Natural killer cell (primary cell): ENCODE measurements at places on chromosomes 7 and 10. TPM values are rescaled to one million over a fixed set of nuclear protein-coding genes. Genes with fewer than 3 reads are reported as not detected.

DNA sequence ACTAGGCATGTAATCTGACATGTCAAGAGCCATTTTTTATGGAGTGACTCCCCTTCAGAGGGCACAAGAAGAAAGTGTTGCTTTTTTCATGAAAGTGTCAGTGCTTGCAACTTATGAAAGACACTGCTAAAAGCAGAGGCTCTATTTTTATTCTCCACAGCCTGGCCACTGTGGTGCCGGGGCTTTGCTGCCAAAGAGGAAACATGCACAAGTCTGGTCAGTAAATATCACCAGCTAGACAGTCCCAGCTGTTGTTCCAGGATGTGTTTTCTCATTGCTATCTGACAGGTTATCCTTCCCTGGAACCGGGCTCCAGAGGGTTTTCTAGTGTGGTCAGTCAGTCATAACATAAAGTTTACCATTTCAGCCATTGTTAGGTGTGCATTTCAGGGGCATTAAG is 180.7 kb upstream of the PITRM1 start:
- H3K27me3 ChIP-seq = no peaks in the 10 kb centered on the region
- no peaks in the 10 kb centered on the region for H3K36me3 ChIP-seq
- H3K27ac ChIP-seq = no peak overlapping the region
- DNase-seq = no peak
- no peaks in the 10 kb centered on the region for H3K4me1 ChIP-seq

GRCh38 chr7:94392393-94392786 is 2.3 kb upstream of the COL1A2 start:
- H3K27ac ChIP-seq = no peak overlapping the region
- H3K36me3 ChIP-seq = no peaks in the 10 kb centered on the region
- H3K27me3 ChIP-seq = peaks cover 10% of the 10 kb centered on the region
- DNase-seq = no peak

- H3K36me3 ChIP-seq = no peaks in the 10 kb centered on the region
- no peak for DNase-seq
- no peak overlapping the region for H3K27ac ChIP-seq
- H3K27me3 ChIP-seq = no peaks in the 10 kb centered on the region
- no peak overlapping the region for H3K4me3 ChIP-seq
Measured at GRCh38 chr10:82144153-82144552, 269.2 kb downstream of the NRG3 start.

GRCh38 chr10:10598297-10598696 is 419.4 kb upstream of the CELF2 start:
- H3K27me3 ChIP-seq = no peaks in the 10 kb centered on the region
- H3K36me3 ChIP-seq = no peaks in the 10 kb centered on the region
- no peak overlapping the region for H3K4me3 ChIP-seq
- no peak for DNase-seq
- no peaks in the 10 kb centered on the region for H3K4me1 ChIP-seq
- no peak overlapping the region for H3K27ac ChIP-seq

DNA sequence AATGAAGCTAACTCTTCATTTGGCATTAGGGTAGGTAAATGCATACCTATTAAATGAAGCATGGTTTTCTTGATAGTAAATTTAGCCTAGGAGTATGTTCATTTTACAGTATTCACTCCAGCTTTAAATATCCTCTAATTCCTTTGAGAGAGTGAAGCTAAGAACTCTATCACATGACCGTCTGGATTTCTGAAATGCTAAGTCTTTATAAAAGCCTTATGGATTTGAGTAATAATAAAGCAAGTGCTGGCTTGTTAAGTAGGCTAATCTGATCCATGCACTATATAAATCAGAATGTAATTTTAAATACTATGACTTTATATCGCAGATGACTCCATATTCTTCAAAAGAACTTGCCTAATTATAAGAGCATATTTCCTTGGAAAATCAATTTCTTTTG is 64.8 kb downstream of the REEP3 start:
- H3K4me1 ChIP-seq = no peaks in the 10 kb centered on the region
- no peaks in the 10 kb centered on the region for H3K27me3 ChIP-seq
- no peak overlapping the region for H3K4me3 ChIP-seq

DNA sequence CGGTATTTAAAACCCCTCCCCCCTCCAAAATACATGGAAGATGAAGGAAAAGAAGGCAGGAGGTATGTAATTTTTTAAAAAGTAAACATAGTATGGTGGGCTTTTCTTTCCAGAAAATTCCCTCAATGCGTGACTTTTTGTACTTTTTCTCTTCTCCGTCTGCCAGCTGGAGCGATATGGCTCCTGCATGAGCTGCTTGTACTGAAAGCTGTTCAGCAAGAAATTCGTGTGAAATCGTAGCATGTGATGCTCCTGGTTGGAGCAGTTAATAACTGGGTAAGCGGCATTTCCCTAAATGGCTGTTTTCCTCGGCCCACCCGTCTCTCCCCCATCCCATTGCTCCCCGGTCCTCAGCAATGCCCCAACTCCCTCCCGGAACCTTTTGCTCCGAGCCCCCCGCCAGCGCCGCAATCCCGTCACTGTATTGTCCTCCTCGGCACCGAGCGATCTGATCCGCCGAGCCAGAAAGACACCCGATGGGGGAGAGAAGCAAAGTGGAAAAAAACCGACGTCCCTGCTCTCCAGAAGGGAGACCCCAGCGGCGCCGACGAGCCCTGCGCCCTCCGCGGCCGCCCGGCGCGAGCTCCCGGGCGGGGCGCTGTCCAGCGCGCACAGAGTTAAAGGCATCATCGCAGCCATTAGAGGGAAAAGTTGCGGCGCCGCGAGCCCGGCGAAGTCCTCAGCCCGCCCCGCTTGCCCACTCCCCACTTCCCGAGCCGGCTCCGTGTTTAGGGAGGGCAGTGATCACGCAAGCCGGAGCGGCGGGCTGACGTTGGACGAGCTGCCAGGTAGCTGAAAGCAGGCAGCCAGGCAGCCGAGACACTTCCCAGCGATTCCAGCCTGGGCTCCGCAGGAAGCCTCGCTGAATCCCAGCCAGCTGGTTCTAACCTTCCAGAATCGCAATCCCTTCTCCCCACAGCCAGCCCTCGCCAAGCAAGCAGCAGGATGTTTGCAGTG is at the start of gene VSTM2A:
TSS of gene VSTM2A (plus strand) at position 707 of the 957 bp plus-strand sequence. CDS start 356 bp downstream, outside the sequence.
- DNase-seq = no peak
- no peak within 1 kb of the TSS for H3K27ac ChIP-seq
- no peak within 1 kb of the TSS for H3K4me3 ChIP-seq
- no peaks in the 10 kb centered on the region for H3K4me1 ChIP-seq
- H3K36me3 ChIP-seq = no peaks in the 10 kb centered on the region

DNA sequence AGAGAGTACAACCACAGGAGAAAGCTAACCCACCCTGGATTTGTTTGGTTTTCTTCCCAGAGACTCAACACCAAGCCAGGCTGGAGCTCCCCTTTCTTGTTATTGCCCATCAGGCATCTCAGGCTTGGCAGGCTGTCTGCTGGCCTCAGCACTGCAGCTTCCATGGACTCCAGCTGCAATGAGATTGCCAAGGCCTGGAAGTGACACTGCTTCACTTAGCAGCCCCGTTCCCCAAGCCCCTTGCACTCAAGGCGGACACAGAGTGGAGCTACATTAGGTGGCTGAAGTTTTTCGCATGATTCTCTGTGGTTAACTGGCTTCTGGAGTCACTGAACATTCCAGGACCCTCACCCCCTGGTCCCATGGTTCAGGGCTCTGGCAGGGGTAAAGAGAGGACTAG is 163.1 kb upstream of the GDF10 start:
- H3K27ac ChIP-seq = no peak overlapping the region
- H3K27me3 ChIP-seq = no peaks in the 10 kb centered on the region
- DNase-seq = no peak
- H3K4me1 ChIP-seq = no peaks in the 10 kb centered on the region
- H3K4me3 ChIP-seq = no peak overlapping the region
- no peaks in the 10 kb centered on the region for H3K36me3 ChIP-seq

- no peak overlapping the region for H3K27ac ChIP-seq
- no peaks in the 10 kb centered on the region for H3K27me3 ChIP-seq
- H3K36me3 ChIP-seq = no peaks in the 10 kb centered on the region
Measured at GRCh38 chr7:15219758-15220157, 317.2 kb upstream of the DGKB start.

DNA sequence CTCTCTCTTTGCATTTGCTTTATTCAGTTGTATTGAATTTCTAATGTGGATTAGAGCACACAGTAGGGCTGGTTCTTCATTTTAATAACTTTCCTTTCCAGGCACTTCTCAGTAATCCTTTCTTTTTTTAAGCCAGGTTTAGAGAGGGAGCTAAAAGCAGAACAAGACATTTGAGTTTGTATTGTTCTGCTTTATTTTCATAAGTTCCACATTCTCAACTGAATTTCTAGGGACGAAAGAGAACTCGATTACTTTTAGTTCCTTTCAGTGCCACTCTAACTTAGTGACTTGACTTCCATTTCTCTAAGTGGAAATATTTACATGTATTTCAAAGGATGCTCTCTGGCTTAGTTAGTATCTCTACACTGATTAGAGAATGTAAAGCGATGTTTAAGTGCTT is 145.6 kb downstream of the EXOC4 start:
- no peaks in the 10 kb centered on the region for H3K36me3 ChIP-seq
- no peaks in the 10 kb centered on the region for H3K27me3 ChIP-seq
- H3K4me1 ChIP-seq = no peaks in the 10 kb centered on the region

DNA sequence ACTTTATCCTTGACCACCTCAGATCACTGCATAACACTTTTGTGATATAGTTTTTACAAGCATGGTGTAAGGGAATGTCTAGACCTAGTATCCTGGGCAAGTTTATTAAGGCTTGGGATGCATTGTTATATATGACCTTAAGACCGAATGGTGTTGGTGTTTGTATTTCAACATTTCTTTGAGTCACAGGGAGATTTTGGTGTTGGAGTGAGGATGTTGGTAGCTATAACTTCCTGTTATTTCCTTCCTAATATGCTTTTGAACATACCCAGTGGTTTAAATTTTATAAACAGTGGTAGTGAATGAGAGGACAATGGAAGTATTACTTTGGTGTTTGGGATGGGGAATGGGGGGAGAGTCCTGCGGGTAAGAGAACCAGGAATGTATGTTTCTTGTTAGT is 2.6 kb downstream of the EXOC4 start:
- peaks cover 7% of the 10 kb centered on the region for H3K4me1 ChIP-seq
- DNase-seq = no peak
- H3K4me3 ChIP-seq = no peak overlapping the region
- no peak overlapping the region for H3K27ac ChIP-seq
- no peaks in the 10 kb centered on the region for H3K27me3 ChIP-seq

DNA sequence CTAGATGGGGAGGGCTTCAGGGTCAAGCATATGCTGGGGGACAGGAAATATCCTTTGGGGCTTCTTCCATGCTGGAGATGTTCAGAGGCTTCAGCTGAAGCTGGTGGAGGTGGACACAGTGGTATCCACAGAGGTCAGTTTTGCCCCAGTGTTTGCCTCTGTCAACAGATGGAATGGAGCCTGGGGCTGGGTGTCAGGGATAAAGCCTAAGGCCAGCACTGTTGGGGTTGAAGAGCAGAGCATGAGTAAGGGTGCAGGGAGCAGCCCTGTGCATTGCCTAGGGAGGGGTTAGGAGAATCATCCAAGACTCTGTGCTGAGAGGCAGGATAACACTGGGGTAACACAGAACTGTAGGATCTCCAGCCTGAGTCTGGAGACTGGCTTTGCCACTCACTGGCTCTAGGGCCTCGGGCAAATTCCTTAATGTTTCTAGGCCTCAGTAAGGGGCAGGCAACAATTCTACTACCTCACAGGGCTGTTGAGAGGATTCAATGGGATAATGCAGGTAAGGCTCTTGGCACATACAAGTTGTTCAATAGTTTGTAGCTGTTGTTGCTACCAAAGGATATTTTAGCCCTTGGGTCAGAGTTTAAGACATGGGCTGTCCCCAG is 21.8 kb upstream of the MYL7 start:
- DNase-seq = no peak
- no peaks in the 10 kb centered on the region for H3K4me1 ChIP-seq
- no peak overlapping the region for H3K27ac ChIP-seq
- H3K27me3 ChIP-seq = no peaks in the 10 kb centered on the region

SUPV3L1 gene
- 56.6 TPM for total RNA-seq

VPS37D gene
- total RNA-seq = 0.83 TPM

GBX1 gene
- total RNA-seq = not detected

SFTPA1 gene
- not detected for total RNA-seq

BMPER gene
- 0.32 TPM for total RNA-seq
